ENCODE measurements at places on chromosomes 1 and 21. TPM values are rescaled to one million over a fixed set of nuclear protein-coding genes. Genes with fewer than 3 reads are reported as not detected.

DNA sequence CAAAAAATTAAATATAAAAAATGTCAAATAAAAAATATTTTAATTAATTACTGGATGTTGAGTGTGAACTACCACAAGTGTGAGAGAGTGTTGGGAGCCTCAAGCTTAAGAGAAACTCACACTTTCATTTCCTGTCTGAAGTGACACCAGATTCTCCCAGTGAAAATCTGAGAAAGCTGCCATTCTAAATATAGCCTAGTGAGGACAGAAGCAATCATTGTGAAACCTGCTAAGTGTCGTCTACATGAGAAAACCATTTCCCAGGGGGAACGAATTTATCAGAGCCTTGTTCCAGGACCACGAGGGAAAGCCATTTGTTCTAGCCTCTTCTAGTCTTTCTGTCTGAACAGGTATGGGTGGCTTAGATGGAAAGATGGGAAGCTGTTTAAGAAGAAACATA is 329.3 kb upstream of the PRMT6 start:
- DNase-seq, result no peak

The TMEM50A gene
- total RNA-seq, result 71.4 TPM

DNA sequence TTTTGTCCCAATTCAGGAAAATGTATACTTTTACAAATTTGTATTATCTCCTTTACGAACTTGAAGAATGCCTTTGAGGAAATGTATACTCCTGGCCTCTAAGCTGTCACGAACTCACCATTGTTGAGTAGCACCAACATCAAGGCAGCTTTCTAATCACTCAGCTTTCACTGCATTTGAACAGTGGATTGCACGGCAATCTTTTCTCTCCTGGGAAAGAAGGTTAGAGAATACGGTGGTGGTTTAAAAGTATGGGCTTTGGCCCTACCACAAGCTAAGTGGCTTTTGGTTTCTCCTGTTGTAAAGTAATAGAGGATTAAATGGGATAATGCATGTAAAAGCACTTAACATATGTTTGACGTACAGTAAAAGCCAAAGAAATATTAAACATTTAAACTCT is 57.8 kb downstream of the CNST start:
- no peak for DNase-seq

The IARS2 gene
- total RNA-seq, result 53.2 TPM

DNA sequence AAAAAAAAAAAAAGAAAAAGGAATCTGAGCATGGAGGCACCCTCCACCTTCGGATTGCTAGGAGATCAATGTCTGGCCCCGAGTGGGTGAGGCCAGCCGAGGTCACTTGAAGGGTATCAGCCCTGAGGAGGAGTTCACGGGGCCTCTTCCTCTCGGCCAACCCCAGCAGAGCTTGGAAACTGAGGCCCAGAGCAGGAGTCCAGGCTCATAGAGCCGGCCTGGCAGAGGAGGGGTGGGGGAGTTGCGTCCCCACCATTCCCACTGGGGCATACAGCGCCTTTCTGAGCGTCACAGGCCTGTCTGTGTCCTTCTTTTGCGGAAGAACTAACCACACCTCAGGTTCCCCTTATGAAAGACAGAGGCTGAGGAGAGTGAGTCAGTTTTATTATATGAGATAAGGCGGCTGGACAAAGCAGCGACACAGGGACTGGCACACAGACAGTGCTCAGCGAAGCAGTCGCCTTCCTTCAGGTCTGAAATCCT is 17.1 kb upstream of the EPHA2 start:
- DNase-seq, result no peak

DNA sequence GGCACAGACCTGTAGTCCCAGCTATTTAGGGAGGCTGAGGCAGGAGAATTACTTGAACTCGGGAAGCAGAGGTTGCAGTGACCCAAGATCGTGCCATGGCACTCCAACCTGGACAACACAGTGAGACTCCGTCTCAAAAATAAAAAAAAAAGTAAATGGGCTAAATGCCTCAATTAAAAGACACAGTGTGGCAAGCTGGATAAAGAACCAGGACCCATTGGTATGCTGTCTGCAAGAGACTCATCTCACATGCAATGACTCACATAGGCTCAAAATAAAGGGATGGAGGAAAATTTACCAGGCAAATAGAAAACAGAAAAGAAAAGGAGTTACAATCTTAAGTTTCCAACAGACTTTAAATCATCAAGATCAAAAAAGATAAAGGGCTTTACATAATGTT is 40.3 kb downstream of the ACBD6 start:
- DNase-seq, result no peak

- no peak for DNase-seq
These were observed 49.1 kb upstream of the DR1 start for GRCh38 chr1:93296555-93297154.

The NBPF4 gene
- 0.34 TPM for total RNA-seq
